HT1080 (cell line): ENCODE measurements at places on chromosomes 1 and 21.

- peak; percentile 53 for DNase-seq
These were observed 98.5 kb downstream of the DISC1 start for GRCh38 chr1:231724876-231725647.

DNA sequence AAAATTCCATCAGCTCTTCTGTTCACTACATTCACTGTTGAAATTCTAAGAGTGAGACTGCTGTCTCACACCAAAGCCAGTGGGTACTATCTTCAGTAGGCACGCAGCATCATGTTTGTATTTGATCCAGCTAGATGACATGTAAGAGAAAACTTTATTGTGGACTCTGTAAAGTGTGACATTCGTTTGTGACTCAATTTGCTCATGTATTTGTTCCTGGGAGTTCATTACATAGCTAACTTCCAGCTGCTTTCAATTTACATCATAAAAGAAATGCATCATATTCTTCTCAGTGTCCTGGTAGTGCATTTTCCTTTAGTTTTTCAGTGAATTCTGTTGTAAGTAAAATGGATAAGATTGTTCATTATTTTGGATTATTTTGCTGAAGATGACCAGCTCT lies 31.4 kb downstream of the CTH start:
- no peak for DNase-seq

GRCh38 chr1:218945050-218945449 lies 228.6 kb upstream of the LYPLAL1 start:
- peak; percentile 45 for DNase-seq

DNA sequence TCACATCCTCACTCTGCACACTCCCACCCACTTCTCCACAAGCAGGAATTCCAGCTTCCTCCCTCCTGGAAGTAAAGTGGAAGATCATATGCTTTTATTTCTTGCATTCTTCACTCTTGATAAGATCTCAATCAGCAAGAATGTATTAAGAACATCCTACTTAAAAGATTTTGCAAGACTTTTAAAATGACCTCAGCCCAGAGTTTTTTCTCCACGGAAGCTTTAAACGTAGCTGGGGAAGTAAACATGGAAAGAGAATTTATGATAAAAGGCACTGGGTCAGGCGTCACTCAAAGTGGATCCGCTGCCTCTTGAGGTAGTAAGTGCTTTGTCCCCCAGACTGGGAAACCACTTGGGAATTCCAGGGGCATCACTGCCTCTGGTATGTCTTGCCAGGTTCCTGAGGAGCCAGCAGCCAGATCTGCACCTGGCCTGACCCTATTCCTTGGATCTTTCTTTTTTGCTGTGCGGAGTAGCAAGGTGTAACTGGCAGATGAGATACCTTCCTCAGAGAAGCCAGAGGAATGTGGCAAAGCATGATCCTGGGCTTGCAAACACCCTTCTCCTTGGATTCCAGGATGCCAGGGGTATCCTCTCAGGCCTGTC lies 33.9 kb downstream of the CDK18 start:
- DNase-seq = no peak

DNA sequence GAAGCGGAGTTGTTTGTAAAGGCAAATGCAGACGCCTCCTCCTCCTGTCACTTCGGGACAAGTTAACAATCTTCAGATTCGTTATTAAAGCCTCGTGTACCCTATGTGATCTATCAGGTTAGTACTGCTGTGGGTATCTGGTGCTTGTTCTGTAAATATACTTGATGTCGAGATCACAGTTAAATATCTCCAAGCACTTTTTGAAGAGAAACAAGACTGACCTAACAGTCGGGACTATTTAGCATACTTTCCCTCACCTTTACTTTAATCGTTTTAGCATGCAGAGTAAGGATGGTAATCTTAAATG lies 710 bp downstream of the KLHL20 start:
- DNase-seq = no peak

DNA sequence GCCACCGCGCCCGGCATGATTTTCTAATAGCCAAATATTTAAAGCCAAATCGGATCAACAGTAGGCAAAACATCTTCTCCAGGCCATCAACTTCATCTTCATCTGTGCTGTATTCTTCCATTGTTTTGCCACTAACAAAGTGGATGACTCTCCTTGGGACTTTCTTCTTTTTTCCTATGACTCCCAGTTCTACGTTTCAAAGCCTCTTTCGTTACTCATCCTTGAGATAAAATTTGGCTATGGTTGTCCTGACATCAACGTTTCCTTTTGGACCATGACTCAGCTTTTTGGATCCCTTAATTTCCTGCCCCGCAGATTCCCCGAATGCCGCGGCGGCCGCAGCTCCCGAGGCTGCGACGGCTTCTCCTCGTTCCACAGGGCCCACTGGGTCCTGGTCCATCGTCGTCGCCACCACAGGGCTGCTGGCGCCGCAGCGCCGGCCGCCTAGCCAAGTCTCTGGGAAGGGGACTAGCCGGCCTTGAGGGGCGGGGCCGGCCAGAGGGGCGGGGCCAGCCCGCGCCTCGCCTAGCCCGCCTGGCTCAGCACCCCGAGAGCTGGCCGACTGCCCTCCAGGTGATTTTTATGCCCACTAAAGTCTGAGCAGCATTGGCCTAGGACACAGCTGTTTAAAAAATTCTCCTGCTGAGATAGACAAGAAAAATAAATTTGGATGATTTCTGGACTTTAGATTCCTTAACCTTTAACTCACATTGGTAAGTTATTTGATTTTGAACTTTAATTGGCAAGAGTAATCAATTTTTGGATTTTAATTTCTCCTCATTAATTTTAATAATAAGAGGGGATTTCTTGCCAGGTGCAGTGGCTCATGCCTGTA lies 93.9 kb downstream of the ADCY10 start:
- peak; percentile 98 for DNase-seq

DNA sequence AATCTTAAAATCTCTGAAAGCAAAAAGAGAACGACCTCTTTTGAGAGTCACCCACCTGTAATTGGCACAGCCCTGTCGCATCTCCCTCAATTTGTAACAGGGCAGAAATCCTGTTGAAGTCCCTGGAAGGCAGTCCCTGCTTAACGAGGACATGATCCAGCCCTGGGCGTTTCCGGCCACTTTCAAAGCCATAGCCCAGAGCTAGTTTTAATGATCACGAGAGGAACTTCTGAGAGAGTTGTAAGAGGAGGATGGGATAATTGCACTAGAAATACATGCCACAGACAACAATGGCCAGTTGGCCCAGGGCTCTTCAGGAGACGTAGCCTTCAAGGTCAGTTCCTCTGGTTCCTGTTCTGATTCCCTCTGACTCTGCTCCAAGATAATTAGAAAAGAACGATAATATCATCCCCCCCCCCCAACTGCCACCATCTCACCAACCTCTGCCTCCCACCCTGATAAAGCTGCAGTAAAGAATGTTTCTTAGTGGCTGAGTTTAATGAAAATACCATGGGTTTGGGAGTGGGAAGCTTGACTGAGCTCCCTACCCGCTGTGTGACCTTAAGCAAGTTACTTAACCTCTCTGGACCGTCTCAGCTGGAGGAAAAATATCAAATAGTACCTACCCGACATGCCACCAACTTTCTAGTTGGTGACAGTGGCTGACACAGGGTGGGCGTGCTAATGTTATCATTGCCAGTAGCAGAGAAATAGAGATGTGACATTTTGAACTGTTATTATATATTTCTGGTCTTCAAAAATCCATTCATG lies 140.0 kb downstream of the OMA1 start:
- DNase-seq = no peak

DNA sequence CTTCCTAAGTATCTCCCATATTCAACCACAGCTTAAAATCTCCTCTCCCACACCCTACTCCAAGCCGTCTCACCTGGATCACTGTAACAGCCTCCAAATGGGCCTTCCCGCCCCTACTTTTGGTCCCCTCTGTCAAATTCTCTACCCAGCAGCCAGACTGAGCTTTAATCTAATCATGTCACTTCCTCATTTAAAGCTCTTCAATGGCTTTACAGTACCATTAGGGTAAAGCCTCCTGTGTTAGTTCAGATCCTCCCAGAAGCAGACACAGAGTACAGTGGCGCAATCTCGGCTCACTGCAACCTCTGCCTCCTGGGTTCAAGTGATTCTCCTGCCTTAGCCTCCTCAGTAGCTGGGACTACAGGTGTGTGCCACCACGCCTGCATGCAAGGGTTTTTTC lies 46.8 kb upstream of the PSEN2 start:
- DNase-seq = no peak
